ENCODE measurements at places on chromosomes 11 and 22.
A peak's percentile ranks its signal among the peaks of the same experiment; 100 is the strongest.

DNA sequence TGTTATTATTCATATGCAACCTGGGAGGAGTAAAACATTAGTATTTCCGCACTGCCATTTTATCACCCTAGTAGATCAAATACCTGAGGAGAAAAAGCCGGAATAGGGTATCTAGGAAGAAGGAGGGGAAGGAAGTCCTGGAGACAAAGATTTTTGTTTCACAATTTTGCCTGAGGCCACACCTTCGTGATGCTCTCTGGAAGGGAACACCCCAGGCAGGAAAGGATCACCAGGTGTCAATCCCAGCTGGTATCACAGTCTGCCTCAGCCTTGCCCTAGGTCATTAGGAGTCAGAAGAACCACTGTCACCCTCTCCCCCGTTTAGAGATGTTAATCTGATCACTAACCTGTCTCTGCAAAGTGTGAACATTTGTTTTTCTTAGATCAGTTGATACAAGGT, 35.4 kb upstream of the IGSF9B start:
- no peak for DNase-seq

DNA sequence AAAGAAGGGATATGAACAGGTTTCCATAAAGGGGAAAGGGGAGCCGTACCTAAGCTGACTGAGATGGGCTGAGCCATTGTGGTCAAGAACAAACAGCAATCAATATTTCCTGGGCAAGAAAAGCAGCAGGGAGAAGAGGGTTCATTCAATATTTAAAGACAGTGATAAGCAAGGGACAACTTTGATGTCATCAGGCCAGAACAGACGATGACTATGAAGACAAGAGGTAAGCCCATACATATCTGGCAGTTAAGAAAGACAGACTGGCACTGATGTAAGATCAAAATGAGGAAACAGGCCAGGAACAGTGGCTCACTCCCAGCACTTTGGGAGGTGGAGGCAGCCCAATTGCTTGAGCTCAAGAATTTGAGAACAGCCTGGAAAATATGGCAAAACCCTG, 2.4 kb downstream of the OR5A2 start:
- DNase-seq = no peak

DNA sequence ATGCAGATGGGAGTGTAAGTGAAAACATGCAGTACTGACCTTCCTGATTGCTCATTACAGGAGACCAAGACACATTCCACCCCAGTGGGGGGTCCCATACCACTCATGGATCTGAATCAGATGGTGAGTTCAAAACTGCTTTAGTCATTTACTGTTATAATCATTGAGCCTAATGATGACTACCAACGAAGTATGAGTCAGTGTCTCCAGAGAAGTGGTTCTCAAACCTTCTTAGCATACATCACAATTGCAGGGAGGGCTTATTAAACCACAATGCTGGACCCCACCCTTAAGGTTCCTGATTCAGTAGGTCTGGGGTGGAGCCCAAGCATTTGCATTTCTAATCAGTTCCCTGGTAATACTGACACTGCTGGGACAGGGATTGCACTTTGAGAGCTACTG, 75.8 kb downstream of the CD44 start:
- no peak for DNase-seq

- no peak for DNase-seq
These were observed 138.5 kb downstream of the SWAP70 start for GRCh38 chr11:9802291-9802861.

- DNase-seq = no peak
These were observed 12.4 kb downstream of the NLRP14 start for GRCh38 chr11:7032692-7033091.

GRCh38 chr22:35498026-35498800, 42.4 kb upstream of the RASD2 start:
- no peak for DNase-seq

DNA sequence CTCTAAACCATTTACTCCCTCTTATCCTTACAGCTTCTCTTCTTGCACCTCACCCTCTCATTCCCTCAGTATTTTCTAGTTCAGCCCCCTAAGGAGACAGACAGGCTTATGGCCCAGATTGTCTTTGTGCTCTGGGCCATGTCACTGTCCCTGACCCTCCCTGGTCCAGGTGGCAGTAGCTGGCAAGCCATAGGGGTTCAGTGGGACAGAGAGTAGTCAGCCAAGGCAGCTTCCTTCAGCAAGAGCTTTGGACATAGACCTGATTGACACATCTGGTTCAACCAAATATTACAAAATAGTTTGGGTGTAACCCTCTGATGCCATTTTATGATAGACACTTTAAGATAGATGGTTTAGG, 53.9 kb downstream of the NCAM1 start:
- no peak for DNase-seq

GRCh38 chr11:65883058-65883761, 3.6 kb downstream of the CTSW start:
- DNase-seq = no peak

DNA sequence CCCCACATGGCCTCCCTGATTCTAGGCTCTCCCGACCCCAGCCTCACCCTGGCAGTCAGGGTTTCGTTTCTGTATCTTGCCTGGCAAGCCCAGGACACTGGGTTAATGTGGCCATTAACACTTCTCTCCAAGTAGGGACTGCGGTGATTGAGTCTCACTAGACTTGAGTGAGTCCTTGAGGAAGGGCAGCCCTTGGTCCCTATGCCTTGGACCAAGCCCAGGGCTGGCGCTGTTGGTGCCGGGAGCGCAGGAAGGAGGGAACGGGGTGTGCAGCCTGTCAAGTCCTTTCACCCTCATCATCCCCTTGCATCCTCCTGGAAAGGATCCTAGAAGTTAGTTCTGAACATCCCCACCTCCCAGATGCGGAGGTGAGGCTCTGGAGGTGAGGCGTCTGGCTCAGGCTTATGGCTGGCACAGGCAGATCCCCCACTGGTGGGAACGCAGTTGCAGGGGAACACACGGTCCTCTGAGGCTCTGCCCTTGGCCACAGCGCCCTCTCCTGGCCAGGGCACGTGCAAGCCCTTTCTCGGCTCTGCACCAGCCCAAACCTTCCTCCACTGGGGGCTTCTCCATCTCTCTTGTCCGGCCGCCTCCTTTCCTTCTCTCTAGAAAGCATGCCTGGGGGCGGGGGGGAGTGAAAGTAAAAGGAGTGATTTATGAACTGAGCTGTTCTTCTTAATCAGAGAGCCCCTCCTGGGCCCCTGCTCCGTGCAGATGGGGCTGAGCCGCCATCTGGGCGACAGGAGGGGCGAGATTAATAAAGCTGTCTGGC, 56.7 kb downstream of the TP53I11 start:
- DNase-seq = peak; percentile 85
